ENCODE measurements at places on chromosomes 5 and 9.

DNA sequence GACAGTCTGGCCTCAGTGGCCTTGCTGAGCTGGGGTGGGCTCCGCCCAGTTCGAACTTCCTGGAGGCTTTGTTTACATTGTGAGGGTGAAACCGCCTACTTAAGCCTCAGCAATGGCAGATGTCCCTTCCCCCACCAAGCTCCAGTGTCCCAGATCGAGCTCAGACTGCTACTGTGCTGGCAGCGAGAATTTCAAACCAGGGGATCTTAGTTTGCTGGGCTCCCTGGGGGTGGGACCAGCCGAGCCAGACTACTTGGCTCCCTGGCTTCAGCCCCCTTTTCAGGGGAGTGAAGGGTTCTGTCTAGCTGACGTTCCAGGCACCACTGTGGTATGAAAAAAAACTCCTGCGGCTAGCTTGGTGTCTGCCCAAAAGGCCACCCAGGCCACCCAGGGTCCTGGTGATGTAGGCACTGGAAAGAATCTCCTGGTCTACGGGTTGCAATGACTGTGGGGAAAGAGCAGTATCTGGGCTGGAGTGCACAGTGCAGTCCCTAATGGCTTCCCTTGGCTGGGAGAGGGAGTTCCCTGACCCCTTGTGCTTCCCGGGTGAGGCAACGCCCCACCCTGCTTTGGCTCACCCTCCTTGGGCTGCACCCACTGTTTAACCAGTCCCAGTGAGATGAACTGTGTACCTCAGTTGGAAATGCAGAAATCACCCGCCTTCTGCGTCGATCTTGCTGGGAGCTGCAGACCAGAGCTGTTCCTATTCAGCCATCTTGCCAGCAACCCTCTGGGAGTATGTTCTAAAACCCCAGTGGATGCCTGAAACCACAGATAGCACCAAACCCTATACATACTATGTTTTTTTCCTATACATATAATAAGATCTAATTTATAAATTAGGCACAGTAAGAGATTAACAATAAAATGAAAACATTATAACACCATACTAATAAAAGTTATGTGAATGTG, 95.5 kb downstream of the TMEM161B start:
- no peak for DNase-seq

DNA sequence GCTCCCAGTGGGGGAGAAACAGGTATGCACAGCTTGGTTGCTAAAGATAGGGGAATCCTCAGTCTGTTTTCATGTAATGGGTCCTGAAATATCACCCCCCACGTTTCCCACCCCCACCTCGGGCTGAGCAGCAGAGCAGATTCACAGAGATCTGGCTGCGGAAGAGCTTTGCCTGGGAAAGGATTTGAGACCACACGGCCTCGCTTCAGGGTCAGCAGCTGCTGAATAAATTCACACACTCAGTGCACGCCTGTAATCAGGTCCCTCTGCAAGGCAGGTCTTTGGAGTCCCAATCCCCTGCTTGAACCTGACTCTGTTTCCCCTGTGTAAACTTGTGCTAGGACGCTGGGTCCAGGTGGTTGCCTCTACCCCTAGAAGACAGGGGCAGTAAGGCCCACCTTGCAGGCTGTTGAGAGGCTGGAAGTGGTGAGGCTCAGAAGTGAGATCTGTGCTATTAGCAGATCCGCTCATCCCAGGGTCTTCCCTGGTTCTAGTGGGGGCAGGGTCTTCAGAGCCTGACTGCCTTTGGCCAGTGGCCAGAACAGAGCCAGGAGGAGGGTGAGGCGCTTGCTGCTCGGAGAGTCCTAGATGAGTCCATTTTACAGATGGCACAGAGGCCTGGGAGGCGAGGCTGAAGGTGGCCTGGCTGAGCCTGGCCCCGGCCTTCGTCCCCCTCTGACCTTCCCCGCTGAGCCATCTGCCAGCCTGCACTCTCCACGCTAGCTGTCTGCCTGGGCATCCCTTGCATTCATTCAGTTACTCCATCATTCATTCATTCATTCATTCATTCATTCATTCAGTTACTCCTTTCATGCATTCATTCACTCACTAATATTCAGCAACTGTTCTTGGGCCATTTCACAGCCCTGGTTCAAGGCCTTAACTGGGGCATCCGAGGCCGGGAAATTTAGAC, 16.7 kb upstream of the NEURL1B start:
- DNase-seq, result no peak

GRCh38 chr5:30878296-30878695, 315.2 kb upstream of the CDH6 start:
- no peak for DNase-seq

GRCh38 chr5:111752426-111752965, 4.5 kb downstream of the NREP start:
- DNase-seq, result no peak

DNA sequence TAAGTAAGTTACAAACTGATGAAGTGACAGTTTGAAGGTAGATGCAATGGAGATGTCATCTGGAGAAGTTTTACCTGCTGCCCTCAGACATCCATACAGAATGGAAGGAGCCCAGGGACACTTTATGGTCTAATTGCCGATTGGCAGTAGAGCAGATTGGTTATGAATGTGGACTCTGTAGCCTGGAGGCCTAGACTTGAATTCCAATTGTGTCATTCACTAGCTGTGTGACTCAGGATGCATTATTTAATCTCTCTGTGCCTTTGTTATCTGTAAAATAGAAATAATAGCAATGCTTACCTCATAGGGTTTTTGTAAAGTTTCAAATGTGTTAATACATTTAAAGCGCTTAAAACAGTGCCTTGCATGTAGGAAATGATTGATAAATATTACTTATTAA, 5.2 kb upstream of the TCERG1 start:
- DNase-seq, result no peak

DNA sequence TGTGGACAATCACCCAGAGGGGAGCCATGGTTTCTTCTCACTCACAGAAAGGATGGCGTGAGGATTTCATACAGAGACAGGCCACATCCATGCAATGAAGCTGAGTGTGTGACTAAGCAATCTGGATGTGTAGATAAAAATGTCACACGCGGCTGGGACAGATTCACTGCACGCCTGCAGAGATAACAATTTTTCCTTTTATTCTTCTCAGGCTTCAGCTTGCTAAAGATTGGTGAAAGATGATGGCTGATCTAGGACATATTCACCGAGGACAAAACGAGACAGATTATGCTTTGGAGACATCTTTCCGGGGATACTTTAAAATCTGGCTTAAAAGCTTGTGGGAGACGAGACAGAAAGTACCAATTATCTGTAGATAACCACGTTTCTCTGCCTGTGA, 313.9 kb upstream of the TRPC7 start:
- no peak for DNase-seq

DNA sequence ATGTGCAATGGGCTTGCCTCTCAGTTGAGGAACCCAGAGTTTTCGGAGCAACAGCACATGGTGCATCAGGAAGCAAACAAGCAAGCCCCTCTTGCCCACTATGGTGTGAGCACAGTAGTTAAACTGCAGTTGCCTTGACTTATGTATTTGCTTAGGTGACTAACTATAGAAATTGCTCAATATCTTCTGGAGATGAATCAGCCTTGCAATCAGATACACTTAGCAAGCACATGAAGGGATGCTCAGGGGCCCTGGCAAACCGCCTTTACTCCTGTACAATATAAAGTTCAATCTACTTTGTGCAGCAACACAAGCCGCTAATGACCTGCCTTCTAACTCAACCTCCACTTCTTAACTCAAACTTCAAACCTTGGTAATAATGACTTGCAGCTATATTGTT, 581.7 kb upstream of the RIOK2 start:
- no peak for DNase-seq

DNA sequence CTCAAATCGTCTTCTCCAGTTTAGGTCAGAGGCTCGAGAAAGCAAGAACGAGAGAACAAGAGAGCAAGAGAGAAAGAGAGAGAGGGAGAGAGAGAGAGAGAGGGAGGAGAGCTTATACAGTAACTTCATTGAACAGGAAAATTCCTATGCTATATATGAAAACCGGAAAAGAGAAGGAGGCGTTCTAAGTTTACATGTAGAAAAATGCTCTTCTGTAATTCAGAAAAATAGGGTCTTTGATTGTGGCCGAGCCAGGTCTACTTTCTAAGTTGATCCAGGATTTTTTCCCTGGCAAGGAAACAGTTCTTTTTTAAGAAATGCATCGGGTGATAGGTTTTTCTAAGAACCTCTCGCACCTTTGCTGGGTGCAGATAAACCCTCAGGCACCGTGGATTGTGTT, 29.5 kb downstream of the COL15A1 start:
- DNase-seq, result no peak

- no peak for DNase-seq
Observed at GRCh38 chr5:171427318-171428167, 8.1 kb downstream of the FGF18 start.

- no peak for DNase-seq
Observed at GRCh38 chr9:72577212-72577753, 55.9 kb downstream of the TMC1 start.

GRCh38 chr9:109411798-109412352, 86.2 kb downstream of the PTPN3 start:
- no peak for DNase-seq

- DNase-seq, result no peak
Observed at GRCh38 chr9:37404590-37404989, 17.9 kb upstream of the GRHPR start.

- DNase-seq, result no peak
Observed at GRCh38 chr5:169300468-169301385, at the start of gene SLIT3. TSS of gene SLIT3 (minus strand) at chr5:169301139. CDS start at chr5:169300709, 430 bp downstream.

- no peak for DNase-seq
Observed at GRCh38 chr5:33441241-33442177, 744 bp downstream of the TARS1 start.

DNA sequence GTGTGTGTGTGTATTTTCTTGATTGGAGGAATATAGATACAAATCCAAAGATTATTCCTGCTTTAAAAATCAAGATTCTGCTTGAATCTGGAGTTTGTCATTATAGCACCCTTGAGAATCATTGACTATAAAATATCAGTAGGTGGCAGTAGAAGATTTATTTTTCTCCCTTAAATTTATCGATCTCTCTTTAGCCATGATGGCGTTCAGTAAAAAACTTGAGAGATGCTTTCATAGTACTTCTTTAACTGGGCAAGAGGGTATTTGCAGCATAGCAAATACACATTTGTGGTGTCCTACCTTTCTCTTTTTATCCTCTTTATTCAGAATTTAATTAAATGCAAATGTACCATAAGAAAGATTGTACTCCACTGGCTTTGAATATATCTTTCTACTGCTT, 307.7 kb downstream of the ADGRV1 start:
- no peak for DNase-seq

DNA sequence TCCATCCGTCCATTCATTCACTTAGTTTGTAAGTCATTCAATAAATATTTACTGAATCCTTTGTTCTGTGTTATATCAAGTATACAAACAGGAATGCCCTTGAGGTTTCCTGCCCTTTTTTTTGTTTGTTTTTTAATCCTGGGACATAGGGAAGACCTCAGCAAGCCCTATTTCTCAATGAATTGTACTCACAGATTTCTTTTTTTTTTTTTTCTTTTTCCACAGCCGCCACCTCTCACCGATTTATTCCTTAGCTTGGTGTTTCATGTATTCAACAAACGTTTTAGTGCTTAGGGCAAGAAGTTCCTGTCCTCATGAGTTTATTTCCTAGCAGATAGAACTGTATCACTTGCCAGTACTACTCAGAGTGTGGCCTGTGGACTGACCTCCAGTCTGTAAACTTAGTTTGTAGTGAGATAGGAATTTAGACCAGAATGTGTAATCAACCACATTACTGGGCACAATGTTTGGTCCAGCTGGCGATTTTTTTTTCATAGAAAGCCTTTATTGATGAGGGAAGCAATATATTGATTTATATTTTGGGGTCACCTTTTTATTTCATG, 35.4 kb upstream of the C5orf47 start:
- DNase-seq, result no peak

DNA sequence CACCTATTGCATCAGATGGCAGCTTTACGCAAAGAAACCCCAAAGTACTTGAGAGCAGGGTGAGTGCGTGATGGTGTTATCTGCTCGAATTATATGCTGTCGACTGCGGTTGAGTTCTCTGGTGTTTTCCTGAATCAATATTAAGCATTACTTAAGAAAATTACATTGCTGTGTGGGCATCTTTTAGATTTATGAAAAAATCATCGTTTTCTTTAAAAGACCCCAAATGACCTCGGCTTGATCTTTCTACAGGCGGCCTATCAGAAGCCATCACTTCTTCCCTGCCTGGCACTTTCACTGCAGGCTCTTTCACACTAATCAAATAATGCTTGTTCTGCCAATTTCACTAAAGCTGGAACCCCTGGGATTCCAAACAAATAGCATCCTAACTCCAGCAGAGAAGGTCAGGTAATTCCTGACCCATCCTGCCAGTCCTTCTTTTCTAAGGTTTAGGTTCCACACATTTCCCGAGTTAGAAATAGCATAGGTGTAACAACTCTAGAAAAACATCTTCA, 1.7 kb downstream of the UBE2QL1 start:
- DNase-seq, result no peak

- DNase-seq, result no peak
Observed at GRCh38 chr9:15377625-15378540, 44.8 kb upstream of the SNAPC3 start.

- no peak for DNase-seq
Observed at GRCh38 chr9:113594484-113595299, 131.2 kb downstream of the RGS3 start.

DNA sequence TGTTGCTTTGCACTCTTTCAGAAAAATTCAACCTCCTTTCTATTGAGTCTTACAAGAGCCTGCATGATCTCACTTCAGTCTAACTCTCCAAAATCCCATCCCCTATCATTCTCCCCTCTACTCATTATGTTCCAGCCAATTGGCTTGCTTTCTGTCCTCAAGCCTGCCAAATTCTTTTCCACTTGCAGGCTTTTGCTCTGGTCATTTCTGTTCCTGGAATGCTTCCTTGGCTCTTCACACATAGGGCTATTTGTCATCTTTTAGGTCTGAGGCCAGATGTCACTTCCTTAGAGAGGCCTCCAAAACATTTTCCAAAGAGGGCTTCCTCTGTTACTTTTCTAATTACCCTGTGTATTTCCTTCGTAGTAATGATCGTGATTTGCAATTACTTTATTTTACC, 11.8 kb upstream of the CHD1 start:
- DNase-seq, result no peak

GRCh38 chr9:94993160-94993820, 266.8 kb downstream of the AOPEP start:
- DNase-seq, result no peak

- DNase-seq, result no peak
Observed at GRCh38 chr9:32426278-32426939, 42.0 kb downstream of the ACO1 start.

- DNase-seq, result no peak
Observed at GRCh38 chr5:1548702-1549474, 25.1 kb upstream of the LPCAT1 start.

- DNase-seq, result no peak
Observed at GRCh38 chr9:695252-695651, 146.2 kb upstream of the DMRT1 start.

DNA sequence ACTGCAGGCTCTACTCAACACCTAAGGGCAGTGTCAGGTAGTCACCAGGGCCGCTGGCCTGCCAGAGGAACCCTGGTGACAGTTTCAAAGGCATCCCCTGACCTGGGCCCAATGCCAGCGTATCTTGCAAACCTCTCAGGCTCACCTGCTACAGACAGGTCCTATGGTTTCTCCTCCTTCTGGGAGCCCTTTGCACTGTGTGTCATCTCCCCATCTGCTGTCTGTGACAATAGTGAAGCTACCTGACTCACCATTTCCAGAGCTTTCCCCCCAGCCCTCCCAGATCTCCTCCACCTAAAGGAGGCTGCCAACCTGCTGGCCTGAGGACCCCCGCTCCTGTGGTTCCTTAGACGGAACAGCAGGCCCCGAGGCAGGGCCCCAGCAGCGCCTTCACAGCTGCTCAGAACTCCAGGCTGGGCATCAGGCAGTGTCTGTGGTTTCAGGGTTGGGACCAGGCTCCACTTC, 203.1 kb downstream of the FSTL4 start:
- no peak for DNase-seq

- DNase-seq, result no peak
Observed at GRCh38 chr5:166356096-166356495, 1935.3 kb upstream of the WWC1 start.

All from activated CD4-positive, alpha-beta T cell treated with anti-CD3 and anti-CD28 coated beads for 1 hour (primary cell).